GM06990 (cell line): ENCODE measurements at places on chromosomes 11 and 22.

DNA sequence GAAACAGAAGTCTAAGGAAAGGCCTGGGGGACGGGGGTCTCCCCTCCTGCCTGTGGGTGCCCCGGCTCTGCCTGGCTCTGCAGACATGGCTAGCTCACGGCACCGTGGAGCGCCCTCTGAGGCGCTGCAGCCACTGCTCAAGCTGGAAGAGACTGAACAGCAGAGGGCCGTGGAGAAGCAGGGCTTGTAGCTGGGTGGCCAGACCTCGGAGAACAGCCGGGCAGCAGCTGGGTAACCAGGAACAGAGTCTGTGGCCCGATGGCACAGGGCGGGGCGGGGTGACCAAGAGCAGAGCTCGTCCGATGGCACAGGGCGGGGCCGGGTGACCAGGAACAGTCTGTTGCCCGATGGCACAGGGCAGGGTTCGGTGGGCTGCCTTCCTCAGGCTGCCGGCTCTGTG lies 18.1 kb downstream of the RNH1 start:
- DNase-seq, result no peak

DNA sequence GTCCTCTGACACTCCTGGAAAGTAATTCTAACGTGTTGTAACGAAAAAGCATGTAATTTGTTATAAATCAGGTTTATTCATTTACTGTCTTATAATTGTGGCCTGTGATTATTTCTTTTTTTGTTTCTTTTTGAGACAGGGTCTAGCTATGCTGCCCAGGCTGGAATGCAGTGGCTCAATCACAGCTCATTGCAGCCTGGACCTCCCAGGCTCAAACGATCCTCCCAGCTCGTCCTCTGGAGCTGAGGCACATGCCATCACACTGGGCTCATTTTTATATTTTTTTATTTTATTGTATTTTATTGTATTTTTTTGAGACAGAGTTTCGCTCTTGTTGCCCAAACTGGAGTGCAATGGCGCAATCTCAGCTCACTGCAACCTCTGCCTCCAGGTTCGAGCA lies 15.9 kb downstream of the DENND5A start:
- DNase-seq, result no peak

DNA sequence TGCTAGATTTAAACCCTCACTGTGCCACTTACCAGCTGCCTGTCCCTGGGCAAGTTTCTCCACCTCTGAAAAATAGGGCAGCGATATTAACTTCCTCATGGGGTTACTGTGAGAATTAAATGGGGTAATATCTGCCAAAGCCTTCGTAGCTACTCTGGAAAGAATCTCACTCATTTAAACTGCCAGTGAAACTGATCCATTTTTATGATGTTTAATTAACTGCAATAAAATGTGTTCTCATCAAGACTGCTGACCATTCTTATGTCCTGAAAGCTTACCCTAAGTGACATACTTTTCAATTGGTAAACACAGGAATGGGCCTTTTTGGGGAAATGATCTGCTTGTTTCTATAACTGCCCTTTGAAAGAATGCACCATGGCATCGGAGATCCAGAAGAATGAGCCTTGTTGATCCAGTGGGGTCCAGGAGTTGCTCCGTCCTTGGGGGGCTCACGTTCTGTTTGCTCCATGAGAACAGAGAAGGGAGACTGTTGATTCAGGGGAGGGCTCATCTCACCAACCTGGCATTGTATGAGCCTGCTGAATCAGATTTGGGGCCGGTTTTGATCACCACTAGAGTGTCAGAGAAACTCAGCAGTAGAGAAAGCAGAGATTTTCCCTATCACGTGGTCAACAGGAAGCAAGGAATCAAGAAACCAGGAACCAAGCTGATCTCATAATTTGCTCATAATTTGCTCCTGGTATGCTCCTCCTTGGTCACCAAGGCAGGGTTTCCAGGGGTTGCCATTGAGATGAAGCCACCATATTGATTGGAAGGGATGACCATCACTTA lies 7.0 kb upstream of the CCDC86 start:
- DNase-seq, result no peak

DNA sequence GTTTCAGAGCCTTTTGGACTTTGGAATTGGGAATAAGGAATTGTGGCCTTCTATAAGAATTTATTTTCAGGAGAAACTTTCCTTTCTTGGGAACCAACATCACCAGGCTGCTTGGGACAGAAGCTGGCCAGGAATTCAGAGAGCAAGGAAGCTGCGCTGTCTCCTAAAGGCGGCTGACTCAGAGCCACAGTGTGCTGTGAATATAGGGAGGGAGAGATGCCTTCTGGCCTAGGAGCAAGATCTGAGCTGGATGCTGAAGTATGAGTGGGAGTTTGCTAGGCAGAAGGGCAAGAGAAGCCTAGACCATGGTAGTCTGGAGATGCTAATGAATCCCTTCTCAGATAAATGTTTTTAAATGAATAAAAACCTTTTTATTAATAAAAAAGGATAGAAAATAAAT lies 213.7 kb upstream of the TBCEL start:
- no peak for DNase-seq

DNA sequence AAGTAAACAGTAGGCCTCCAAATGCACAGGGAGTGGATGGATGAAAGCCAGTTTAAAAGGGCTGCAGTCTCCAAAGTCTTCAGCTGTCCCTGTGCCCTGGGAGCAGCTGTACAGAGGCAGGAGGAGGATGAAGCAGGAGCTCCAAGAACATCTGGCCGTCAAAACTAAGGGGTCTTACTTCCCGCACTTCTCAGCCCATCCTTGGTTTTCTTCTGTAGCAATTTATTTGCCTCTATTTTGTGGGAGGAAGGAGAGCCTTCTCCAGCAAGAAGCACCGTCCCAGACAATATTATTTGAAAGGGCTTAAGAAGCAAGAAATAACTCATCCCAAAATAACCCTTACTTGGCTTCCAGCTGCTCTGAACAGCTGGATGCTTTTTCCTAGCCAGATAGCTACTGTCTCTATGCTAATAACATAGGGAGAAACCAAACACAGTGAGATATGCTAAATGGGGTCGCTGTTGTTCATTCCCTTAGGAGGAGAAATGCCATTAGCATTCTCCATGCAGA lies 133.2 kb downstream of the SPATA19 start:
- DNase-seq, result no peak

DNA sequence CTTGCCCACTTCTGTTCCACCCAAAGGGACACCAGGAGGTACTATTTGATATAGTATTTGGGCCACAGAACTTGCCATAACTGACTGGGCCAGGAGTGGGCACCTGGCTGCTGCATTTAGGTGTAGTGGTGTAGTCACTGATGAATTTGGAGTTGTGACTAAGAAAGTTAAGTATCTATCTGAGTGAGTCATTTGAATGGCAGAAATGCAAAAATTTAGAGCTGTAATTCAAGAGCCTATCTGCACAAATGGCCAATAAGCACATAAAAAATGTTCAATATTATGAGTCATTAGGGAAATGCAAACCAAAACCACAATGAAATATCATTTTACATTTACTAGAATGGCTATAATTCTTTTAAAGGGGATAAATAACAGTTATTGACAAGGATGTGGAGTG lies 14.7 kb downstream of the GLYATL2 start:
- no peak for DNase-seq

GRCh38 chr11:45846174-45846675 lies 1.1 kb upstream of the CRY2 start:
- DNase-seq, result no peak

GRCh38 chr11:69483170-69483569 lies 1.7 kb downstream of the LINC01488 start:
- DNase-seq, result no peak

DNA sequence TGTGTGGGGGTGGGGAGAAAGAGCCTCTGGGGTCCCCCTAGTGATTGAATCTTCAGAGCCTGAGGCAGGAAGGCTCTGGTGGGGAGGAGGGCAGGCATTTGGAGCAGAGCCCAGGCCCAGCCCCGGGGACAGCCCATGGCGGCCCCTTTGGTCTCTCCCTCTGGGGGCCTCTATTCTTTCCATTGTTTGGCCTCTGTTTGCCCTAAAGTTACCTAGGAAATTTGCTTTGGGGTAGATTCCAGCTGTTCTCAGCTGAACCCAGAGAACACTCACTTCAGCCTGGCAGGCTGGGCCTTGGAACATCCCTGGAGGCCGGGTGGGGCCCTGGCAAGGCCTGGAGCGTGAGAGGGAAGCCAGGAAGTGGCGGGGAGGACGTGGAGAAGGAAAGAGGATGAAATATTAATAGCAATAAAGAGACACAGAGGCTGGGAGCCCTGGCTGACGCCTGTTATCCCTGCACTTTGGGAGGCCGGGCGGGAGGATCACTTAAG lies 22.9 kb upstream of the A4GALT start:
- DNase-seq, result no peak

- no peak for DNase-seq
These were observed 46.7 kb downstream of the C22orf42 start for GRCh38 chr22:32112380-32112779.

DNA sequence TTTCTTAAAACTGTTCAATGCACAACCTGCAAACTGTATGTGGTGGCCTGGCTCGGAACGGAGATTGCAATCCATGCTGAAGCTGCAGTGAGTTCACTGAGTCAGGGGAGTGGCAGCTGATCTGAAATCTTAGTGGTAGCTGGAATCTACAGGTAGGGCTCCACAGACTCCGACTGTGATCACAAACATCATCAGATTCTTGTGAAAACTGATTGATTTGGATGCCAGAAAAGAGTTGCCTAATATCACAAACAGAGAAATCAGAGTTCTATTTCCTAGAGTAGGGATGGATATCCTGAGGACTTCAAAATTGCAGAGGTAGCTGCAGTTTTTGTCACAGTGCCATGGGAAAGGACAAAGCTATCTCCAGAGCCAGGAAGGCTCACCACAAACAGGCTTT lies 57.5 kb upstream of the SC5D start:
- no peak for DNase-seq

DNA sequence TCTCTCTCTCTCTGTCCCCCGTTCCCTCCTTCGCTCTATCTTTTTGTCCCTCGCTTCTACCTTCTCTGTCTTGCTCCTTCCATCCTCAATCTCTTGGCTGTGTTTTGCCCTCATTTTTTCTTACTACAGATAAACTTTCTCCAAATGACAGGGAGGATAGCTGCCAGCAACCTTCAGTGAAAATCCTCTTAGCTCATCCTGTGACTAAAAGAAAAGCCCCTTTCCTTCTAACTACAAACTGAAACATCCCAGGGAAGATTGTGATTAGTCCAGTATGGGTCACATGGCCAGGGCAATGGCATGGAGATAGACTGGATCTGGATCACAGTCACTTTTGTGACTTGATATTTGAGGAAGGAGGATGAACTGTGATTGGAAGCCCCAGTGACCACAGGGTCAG lies 10.4 kb downstream of the SPON1 start:
- DNase-seq, result no peak

DNA sequence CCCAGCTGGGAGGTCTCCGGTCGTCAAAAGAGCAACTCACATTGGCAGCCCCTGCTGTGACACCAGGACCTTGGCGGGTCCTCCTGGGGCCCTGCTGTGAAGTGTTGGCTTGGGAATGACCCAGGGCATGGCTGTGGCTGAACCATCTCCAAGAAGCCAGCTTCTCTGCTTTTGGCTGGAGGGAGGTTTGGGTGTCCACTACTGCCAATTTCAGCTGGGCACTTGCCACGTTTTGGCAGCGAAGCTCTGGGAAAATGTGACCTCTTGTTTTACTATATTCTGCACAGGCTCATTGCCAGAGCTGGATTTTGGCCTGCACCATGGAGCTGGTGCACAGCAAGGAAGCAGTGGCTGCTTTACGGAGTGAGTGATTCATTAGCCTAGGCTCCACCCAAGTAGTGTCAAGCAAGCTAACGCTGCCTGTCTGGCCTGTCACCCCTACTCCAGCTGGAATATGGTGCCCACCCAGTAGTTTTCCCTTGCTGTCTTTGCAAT lies 24.3 kb upstream of the SMCO4 start:
- DNase-seq, result no peak

DNA sequence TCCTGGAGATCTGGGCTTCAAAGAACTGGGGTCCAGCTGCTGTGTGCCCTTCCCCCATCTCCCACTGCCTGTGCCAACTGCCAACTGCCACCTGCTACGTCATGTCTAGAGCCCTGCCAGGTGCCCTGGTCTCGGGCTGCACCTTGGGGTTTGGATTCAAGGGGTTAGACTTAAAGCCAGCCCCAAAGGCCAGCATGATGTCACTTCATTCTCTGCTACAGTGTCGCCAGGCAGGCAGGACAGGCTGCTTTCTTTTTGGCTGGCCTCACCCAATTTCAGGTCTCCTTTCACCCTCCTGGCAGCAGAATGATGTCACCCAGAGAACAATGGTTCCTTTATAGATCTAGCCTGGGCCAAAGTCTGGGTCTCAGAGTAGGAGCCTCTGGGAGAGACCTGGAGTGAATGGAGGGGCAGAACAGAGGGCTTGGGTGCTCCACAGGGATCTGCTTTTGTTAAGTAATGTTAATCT lies 79.5 kb upstream of the CRYBB3 start:
- DNase-seq, result no peak

DNA sequence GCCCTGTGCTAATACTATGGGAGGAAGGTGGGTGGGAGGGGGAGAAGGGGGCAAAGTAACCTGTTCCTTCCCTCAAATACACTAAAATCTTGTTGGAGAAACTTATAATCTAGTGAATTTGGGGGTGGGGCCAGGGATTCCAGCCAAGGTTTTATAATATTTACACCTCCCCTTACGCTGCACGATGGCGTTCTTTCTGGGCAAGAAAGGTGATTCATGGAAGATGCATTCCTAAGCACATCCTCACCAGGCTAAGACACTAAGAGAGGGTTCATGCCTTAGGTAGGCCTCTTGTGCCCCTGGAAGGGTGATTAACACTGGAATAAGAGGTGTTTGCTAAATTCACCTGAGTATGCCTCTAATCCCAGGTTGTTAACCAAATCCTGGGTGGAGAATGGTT lies 82.6 kb downstream of the BARX2 start:
- no peak for DNase-seq
